ENCODE measurements at places on chromosomes 2 and 18.

GRCh38 chr2:7780321-7780720 is 863.1 kb downstream of the RNF144A start:
- no peak for DNase-seq

GRCh38 chr2:2542316-2542715 is 211.2 kb upstream of the MYT1L start:
- DNase-seq, result no peak

GRCh38 chr2:146161256-146161882 is 1641.5 kb upstream of the ZEB2 start:
- DNase-seq, result no peak

DNA sequence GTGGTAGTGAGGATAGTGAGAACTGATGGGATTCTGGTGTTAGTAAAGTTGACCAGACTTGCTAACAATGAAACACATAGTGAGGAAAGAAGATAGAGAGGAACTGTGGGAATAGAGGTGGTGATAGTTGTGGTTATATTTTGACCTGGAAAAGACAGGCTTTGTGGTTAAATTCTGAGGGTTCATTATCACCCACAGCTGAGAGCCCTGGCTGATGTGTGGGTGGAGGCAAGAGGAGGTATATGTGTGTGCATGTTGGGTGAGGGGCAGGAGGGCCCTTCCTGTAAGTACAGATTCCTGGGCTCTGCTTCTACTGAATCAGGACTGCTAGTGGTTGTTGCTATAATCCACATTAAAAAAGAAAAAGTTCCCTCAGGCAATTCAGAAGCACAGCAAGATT is 26.2 kb upstream of the TMEM163 start:
- DNase-seq, result no peak

DNA sequence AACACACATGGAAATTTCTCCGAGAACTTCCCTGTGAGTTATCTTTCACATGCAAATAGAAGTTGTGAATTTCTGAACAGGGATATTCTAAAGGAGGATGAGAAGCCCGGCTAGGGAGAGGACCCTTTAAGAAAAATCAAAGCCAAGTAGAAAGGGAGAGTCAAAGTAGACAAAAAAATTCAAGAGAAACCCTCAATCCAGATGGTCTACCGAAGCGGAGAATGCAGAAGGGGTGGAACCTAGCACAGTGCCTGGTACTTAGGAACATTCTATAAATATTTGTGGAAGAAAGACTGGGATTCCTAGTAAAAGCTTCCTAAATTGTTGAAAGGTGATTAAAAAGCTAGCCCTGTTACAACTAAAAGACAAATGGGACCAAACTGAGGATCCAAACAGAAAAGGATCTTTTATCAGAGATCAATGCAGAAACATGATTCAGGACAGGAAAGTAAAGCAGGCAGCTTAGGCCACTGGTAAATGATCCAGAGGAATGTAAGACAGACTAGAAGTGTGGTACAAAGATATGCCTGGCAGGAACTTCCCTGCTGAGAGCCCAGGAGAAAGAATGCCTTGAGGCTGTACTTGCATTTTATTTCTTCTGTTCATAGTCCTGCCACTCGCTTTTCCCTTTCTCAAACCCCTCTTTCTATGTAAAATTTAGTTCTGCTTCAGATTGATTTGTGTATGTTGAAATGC is 19.5 kb upstream of the GLS start:
- DNase-seq, result no peak

GRCh38 chr2:20992201-20992711 is 51.6 kb downstream of the APOB start:
- peak; percentile 19 for DNase-seq

DNA sequence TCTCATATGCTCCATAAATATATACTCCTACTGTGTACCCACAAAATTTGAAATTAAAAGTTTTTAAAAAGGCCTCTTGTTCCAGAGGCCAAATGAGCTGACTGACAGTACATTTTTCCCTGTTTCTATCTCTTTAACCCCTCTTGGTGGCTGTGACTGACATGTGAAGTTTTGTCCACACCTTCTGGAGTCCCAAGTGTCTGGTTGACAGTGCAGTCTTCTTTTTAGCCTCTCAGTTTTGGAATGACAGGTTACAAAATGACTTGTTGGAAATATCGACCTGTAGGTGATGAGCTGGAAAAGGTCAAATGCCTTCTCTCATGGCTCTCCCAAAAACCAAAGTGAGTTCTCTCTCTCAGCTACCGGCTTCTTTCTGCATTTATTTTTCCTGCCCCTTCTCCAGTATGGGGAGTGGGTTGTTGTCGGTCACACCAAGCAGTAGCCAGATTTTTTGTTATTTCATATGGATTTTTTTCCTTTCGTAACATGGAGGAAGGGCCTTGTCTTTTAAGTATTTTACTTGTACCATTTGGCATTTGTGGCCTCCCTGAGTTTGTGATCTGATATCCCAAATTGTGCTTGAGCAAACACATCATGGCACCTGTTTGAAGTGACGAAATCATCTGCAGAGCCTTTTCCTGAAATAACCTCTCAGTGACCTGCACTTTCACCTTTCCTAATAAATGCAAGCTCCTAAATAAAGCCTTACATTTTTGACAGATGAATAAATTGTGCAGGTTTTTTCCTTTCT is 143.9 kb downstream of the ESCO1 start:
- DNase-seq, result no peak

GRCh38 chr2:219421323-219421722 is 3.1 kb downstream of the DES start:
- no peak for DNase-seq

- peak; percentile 13 for DNase-seq
These were observed 251.9 kb upstream of the ZNF804A start for GRCh38 chr2:184346338-184346862.

DNA sequence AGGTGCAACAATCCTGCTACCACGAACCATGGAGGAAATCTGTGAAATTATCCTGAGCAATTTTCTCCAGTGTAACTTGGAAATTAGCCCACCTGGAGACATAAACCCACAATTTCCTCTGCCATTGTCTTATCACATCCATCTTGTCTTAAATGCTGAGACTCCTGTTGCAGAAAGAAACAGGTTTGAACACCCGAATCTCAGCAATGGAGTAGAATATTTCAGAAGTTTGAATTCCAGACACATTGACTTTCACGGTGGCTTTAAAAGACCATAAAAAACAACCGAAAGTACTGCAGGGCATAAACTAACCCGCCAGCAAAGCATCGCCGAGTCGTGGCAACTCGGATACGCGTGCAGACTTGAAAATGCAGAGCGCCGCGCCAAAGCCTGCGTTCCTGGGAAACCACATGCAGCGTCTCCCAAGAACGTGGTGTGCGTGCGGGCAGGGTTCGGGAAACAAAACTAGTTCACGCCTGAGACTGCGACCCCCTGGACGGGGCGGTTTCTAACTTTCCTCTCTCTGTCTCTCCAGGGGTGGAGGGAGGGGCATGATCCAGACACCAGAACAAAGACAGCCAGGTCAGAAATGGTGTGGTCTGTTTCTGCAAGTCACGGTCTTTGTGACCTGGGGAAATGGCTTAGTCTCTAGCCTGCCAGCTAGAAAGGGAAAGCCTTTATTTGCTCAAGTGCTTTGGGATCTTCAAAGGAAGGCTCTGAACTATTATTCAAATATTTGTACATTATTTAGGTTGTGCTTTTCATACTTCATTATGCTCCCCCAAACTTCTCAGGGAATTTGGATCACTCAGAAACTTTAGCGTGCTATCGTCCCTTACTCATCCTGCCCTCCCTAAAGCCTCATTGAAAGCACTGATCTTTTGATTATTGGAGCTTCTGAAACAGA is 26.9 kb upstream of the KCTD1 start:
- DNase-seq, result no peak

GRCh38 chr18:61464551-61465142 is 131.4 kb downstream of the CDH20 start:
- no peak for DNase-seq

DNA sequence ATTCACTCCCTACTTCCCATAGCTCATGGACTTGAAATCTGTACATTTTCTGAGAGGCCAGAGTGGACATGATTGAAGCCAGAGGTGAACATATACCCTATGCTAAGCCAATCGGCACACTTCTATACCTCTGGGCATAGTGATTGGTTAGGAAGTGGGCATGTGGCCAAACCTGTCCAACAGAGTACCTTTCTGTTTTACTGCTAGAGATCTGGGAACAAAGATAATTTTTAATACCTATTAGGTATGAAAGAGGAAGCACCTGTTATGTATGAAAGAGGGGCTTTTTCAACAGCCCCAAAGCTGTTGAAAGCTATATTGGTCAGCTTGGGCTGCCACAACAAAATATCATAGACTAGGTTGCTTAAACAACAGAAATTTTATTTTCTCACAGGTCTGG is 27.7 kb downstream of the METTL8 start:
- no peak for DNase-seq

- DNase-seq, result no peak
These were observed at the start of gene CD8A for GRCh38 chr2:86790676-86791572. CD8A (minus strand) TSS chr2:86790913; CDS start chr2:86790825, 88 bp downstream.

GRCh38 chr2:61822255-61822654 is 31.6 kb downstream of the FAM161A start:
- no peak for DNase-seq

DNA sequence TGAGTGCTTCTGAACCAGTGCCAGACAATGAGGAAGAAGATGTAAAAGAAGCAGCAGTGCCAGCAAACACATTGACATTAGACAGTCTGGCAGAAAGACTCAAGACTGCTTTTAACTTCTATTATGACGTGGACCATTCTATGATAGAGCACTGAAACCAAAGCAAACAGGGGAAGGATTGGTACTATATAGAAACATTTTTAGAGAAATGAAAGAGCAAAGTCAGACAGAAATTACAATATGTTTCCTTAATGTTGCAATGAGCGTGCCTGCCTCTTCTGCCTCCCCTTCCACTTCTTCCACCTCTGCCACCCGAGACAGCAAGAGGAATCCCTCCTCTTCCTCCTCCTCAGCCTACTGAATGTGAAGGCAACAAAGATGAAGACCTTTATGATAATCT is 39.7 kb downstream of the DHX57 start:
- no peak for DNase-seq

DNA sequence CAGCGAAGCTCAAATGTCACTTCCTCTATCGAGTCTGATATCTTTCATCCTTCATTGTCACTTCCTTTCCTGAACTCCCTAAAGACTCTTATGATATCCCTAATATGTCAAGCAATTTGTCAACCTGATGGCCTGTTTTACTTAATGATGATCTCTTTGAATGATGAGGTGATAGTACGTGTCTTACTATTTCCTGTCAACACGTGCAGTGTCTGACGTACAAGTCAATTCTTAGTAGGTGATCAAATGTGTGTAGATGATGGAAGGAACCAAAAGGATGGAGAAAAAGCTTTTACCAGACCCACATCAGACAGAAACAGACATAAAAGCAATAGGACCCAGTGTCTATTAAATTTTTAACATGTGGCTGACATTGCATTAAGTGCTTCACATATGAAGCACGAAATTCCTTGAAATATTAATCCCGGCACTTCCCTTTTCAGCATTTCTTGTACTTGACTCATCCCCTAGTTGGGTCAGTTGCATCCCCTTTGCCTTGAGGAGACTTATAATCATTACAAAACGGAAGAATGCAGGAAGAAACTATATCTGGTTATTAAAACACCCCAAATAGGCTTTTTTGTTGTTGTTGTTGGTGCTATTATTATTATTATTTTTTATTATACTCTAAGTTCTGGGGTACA is 108.6 kb upstream of the NYAP2 start:
- no peak for DNase-seq

DNA sequence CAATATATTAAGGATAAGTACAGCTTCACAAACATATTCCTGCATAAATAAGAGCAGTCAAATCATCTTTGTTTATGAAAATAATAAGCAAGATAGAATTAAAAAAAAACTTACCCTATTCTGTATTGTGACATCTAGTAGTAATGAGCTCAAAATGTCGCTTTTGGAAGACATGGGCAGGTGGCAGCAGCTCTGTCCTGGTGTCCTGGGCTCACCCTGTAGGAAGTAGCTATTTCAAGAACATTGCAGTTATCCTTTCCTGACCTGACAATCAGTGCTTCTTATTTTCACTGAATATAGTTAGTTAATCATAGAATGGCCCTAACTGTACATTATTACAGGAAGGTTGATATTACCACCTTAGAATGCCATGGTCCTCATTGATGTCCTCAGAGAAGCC is 229.1 kb downstream of the BABAM2 start:
- no peak for DNase-seq

- no peak for DNase-seq
These were observed 59.4 kb downstream of the NEDD4L start for GRCh38 chr18:58103339-58103985.

- DNase-seq, result no peak
These were observed 112.2 kb downstream of the OSBPL6 start for GRCh38 chr2:178306352-178307073.

- DNase-seq, result no peak
These were observed 228.0 kb upstream of the ID2 start for GRCh38 chr2:8453904-8454302.
